Hematopoietic multipotent progenitor cell (in vitro differentiated cells): ENCODE measurements at places on chromosomes 2 and 18.

GRCh38 chr2:213863541-213863940 is 547.3 kb upstream of the VWC2L start:
- DNase-seq: no peak

DNA sequence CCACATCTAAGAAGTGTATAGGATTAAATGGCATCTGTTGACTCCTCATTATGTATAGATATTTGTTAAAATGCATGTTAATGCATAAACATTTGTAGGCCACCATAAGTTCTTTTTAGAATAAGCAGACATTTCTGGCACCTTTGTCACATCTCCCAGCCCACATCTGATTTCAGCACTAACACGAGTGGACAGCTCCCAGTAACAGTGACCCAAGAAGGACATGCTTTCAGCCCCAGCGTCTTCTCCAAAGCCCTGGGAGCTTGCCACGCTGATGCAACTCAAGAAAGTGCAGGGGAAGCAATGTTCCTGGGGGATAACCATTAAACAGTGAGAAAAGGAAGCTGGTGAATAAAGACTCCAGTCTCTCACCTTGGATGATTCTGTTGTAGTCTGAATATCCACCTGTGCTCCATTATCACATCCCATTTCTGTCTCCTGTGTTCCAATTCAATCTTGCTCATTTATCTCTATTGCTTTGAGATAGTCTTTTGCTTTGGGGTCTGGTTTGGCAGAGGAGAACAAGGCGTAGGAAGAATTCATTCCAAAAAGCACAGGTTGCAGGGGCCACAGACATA is 182.6 kb upstream of the THSD7B start:
- peak; percentile 36 for DNase-seq

- DNase-seq: no peak
Measured at GRCh38 chr2:109393662-109393972, 220.1 kb downstream of the SEPTIN10 start.

GRCh38 chr2:25842155-25842554 is 36.1 kb downstream of the ASXL2 start:
- DNase-seq: no peak

- no peak for DNase-seq
Measured at GRCh38 chr2:3470856-3471737, 48.2 kb downstream of the ADI1 start.

- no peak for DNase-seq
Measured at GRCh38 chr2:31413862-31414550, 536 bp downstream of the XDH start.

- no peak for DNase-seq
Measured at GRCh38 chr2:207513551-207514257, 16.1 kb upstream of the CREB1 start.

DNA sequence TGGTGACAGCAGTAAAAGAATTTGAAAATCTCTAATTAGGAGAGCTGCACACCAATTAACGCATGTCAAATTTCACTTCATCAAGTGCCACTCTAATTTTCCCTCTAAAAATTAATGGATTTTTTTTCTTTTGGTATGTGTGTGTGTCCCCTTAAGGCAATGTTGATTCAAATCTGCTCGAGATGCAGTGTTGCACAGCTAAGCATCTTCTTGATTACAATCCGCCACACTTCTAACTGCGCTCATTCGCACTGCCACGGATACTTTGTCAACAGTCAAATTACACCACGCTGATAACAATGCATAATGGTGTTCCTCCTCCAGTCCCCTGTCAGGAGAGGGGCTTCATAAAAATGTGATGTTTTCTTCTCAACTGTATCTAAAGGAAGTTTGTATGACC is 261.4 kb downstream of the MEIS1 start:
- DNase-seq: no peak

DNA sequence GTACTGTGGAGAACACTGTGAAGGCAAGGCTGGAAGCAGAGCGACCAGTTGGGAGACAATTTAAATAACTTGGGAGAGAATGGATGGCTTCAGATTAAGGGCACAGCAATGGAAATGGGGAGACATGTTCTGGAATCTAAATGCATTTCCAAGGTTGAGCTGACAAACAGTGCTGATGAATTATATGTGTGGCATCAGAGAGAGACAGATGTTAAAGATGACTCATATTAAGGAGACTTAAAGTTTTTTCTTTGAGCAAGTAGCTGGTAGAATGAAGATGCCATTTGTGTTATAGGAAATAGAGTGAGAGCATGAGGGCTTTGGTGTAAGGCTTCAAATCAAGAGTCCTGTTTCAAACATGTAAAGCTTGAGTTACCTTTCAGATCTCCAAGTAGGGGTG is 441.8 kb downstream of the SETBP1 start:
- DNase-seq: no peak

- no peak for DNase-seq
Measured at GRCh38 chr2:191462370-191462769, 215.6 kb upstream of the NABP1 start.

DNA sequence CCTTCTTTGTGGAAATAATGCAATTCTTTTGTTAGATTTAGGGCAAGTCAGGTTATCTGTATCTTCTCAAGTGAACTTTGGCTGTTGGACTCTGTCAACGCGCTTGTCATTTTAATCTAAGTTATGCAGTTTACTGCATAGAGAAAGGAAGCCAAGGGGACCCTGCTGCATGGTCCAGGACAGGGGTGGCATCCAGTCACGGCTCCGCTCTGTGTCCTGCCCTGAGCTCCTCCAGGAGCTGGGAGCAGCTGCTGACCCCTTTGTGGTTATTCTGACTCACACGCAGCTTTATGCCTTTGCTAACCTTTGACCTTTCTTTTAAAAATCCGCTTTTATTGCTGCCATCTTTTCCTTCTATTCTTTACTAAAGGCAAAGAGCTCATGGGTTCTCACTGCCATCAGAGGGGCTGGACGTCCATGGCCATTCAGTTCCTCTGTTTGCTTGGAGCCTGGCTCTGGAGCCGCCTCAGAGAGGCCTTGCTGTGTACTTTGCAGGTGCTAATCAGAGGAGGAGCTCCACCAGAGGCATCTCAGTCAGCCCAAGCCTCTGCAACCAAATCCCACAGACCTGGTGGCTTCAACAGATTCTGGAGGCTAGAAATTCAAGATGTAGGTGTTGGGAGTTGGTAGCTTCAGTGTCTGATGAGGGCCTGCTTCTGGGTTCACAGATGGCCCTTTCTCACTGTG is 39.3 kb downstream of the SNTG2 start:
- no peak for DNase-seq

DNA sequence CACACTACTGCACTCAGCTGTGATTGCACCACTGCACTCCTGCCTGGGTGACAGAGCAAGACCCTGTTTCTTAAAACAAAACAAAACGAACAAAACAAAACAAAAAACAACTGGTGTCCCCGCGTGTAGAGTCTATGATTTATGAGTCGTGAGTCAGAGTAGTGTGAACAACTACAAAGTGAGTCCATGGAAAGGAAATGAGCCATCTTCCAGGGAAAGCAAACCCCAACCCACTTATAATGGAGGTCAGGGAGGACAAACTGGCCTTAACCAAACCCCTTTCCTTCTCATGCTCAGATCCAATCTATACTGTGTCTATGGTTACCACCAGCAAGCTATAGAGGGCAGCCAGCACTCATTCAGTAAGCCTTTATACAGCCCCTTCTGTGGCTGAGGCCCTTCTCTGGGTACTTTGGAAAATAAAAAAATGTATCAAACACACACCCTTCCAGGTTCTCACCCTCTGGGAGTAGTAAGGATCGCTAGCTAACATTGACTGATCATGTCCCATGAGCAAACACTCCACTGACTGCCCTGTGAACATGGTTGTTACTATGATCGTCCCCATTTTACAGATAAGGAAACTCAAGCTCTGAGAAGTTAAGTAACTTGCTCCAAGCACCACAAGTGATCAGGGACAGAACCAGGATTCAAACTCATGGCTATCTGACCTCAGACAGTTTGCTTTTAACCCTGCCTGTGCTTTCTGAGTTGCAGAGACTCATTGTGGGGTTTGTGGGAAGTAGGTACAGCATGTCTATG is 24.7 kb upstream of the COLEC12 start:
- DNase-seq: no peak

DNA sequence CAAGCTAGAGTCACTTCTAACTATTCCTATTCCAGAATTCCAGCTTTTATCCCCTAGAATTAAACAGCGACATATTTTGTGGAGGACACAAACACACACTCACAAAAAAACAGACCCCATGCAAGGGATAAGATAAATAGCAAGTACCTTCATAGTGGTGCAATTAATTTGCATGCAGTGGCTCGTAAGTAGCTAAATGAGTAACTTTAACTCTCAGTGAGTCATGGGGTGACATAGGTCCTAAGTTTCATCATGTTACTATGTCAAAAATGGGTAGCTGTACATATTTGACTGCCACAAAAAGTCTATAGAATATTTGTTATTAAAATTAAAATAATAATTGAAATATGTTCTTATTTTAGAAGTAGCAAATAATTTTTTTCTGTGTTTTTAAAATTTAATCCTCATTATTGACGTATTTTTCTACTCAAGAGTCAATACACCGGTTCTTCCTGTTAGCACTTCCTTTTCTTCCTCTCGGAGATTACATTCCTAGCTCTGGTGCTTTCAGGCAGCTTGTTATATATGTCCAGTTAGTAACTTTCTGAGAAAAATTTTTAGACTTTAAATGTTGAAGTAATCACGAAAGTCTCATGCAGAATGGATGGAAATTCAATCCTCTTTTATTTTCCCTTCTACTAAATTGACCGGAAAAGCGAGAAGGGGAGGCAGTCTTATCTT is 247.0 kb downstream of the KCNH7 start:
- no peak for DNase-seq

DNA sequence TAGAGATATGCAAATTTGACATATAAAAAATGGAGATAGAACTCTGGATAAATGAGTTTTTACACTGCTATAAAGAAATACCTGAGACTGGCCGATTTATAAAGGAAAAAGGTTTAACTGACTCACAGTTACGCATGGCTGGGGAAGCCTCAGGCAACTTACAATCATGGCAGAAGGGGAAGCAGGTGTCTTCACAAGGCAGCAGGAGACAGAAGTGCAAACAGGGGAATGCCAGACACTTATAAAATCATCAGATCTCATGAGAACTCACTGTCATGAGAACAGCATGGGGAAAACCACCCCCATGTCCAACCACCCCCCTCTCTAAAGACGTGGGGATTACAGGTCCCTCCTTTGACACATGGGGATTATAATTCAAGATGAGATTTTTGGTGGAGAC is 1540.2 kb upstream of the SLC39A10 start:
- no peak for DNase-seq

GRCh38 chr2:27988306-27988705 is 97.8 kb downstream of the BABAM2 start:
- no peak for DNase-seq

GRCh38 chr2:20555954-20556353 is 94.9 kb downstream of the HS1BP3 start:
- no peak for DNase-seq

DNA sequence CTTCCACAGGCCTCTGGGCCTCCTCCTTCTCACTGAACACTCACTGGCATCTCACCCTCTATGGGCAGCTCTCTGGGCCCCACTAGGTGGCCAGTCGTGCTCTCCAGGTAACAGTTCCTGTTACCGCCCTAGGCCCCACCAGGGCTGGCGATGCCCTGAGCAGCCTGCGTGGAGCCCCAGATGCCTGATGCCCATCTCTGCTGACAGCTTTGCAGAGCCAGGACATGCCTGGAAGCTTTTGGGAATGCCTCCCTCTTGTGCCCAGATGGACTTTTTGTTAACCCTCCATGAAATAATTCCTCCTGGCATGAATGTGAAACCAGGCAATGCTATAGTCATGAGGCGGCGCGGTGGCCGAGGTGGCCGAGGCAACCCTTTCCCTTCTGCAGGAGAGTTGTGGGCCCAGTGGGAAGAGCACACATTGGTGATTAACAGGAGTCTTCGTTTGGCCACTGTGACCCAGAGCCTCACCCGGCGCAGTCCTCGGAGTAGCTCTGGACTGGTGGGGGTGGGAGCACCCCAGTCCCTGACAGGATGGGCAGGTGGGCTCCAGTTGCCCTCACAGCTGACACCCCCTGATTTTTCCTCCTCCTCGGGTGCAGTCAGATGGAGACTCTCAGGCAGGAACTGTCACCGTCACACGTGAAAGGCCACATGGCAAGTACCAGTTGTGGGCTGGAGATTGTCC is 80.0 kb downstream of the SH3BP4 start:
- no peak for DNase-seq

DNA sequence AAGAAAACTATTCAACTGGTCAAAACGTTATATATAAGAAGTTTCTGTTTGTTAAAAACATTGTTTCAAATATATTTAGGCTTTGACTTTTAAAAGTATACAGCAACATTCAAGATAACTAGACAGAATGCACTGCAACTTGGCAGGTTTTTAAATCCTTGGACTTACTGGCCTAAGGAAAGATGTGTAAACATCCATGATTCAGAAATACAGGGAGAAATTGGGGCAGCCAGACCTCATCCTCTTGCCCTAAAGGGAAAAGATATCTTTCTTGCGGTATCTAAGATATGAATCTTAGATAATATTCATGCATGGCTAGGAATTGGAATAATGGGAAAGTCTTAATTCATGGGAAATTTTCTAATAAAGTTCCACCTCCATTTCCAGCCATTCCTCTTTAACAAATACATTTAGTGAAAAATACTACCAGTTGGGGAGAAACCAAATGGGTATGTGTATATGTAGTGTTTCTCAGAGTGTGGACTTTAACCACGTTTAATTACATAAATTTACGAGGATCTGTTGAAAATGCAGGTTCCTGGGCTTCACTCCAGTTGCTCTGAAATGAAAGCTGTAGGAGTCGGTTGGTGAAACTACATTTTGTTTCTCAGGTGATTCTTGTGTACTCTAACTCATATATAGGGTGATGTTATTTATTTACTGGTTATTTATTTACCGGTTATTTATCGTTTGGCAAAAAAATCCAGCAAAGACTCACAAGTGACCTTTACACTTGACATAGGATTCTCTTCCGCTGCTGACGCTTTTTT is 587 bp upstream of the TANK start:
- no peak for DNase-seq

GRCh38 chr2:110866466-110866865 is 134.1 kb downstream of the ACOXL start:
- DNase-seq: no peak

DNA sequence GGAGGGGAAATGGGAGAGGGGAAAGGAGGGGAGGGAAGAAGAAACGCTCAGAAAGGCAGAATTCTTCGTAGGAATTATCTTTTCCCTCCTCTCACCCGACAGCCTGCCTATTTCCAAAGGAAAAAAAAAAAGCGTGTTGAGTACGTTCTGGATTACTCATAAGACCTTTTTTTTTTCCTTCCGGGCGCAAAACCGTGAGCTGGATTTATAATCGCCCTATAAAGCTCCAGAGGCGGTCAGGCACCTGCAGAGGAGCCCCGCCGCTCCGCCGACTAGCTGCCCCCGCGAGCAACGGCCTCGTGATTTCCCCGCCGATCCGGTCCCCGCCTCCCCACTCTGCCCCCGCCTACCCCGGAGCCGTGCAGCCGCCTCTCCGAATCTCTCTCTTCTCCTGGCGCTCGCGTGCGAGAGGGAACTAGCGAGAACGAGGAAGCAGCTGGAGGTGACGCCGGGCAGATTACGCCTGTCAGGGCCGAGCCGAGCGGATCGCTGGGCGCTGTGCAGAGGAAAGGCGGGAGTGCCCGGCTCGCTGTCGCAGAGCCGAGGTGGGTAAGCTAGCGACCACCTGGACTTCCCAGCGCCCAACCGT is at the start of gene GAD1:
Gene GAD1, plus strand, starts transcription at position 384 of the 589 bp plus-strand sequence. CDS start 1,705 bp downstream, outside the sequence.
- DNase-seq: peak; percentile 96
